Activated naive CD4-positive, alpha-beta T cell (primary cell): ENCODE measurements at places on chromosomes 2 and 18.

GRCh38 chr2:165634855-165635254 is 159.2 kb downstream of the GALNT3 start:
- DNase-seq, result no peak

DNA sequence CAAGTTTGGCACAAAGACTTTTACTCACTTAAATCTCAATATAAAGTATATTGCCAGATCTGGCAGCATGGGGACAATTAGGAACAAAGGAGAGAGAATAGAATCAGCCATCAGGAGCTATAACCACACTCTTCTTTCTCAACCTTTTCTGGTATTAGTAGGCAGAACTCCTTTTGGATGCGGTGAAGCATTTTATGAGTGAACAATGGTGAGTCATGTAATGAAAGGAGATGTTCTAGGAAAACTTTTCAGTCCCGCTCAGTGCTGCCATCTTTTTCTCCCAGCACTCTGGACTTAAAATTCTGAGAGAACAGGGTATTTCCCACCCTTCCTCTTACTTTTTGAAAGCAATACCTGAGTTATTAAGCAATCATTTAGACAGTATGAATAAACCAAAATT is 32.2 kb downstream of the PLEKHA3 start:
- DNase-seq, result no peak

DNA sequence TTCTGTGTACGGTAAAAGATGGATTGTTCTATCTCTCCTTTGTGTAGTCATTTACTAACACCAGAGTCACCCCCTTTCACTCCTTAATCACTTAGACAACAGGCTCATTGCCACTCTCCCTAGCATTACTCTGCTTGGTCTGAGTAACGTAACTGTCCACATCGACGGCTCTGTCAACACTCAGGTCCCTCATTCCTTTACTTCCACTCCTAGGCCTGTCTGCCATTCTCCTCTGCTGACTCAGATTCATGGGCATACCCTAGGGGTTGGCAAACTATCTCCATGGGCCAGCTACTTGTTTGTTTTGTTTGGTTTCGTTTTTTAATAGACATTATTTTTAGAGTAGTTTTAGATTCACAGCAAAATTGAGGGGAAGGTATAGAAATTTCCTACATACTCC is 243.9 kb downstream of the NR4A2 start:
- no peak for DNase-seq

DNA sequence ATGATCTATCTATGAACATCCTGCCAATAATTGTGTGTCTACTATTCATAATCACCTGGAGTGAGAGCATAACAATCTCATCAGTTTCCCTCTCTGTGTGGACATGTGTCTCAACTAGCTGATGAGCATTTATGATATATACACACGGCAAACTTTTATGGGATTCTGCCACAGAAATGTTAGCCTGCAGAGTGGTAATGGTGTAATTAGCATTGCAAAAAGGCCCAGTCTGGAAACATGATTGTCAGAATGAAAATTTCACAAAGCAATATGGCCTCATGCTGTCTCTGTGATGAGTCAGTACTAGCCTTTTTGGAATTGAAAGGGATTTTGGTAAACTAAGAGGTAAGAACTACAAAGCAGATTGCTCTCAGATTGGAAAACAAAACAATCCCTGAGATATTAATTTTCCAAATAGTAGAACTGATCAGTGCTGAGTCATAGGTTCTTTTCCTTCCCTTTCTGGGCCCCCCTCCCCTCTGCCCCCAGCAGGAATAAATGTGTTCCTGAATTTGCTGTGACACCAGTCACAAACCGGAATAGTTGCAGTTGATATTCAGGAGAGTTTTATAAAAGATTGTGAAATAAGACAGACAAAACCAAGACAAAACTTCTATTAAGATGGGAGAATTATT is 189.2 kb downstream of the OSR1 start:
- DNase-seq, result no peak

GRCh38 chr2:165886487-165887146 is 67.0 kb downstream of the TTC21B start:
- DNase-seq, result no peak

DNA sequence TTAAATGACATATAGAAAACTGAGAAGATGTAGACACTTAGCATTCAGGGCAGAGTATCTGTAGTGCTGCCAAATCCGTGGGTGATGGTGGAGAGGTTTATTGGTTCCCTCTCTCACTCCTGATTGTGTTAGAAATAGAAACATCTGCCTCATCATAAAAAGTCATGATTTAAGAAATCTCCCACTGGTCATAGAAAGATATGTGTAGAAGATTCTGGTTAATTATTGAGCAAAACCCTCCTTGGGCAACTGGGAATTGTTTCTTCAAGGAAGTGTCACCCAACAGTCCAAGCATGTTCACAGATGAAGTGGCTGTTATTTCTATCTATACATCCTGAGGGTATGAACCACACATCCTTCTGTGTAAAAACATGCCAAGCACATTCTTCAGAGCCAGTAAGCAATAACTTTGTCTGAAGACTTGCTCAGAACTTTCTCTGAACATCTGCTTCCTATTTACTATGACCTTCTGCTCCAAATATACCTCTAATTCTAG is 33.6 kb upstream of the CHRNA1 start:
- DNase-seq, result no peak

DNA sequence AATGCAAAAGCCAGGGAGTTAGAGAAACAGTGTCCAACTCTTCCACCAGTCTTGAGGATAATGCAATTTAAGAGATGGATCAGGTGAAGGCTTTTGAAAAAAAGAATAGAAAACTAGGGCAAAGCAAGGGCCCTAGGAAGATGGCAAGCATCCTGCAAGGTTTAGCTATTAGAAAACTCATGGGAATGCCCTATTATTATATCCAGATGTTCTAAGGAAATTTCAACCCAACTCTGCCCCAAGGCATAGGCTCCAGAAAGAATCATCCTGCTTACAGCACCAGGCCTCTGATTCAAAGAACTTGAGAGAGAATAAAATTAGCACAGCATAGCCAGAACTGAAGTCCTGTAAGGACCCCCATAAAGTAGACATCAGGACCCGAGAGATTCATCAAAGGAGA is 68.1 kb downstream of the EN1 start:
- DNase-seq, result no peak

DNA sequence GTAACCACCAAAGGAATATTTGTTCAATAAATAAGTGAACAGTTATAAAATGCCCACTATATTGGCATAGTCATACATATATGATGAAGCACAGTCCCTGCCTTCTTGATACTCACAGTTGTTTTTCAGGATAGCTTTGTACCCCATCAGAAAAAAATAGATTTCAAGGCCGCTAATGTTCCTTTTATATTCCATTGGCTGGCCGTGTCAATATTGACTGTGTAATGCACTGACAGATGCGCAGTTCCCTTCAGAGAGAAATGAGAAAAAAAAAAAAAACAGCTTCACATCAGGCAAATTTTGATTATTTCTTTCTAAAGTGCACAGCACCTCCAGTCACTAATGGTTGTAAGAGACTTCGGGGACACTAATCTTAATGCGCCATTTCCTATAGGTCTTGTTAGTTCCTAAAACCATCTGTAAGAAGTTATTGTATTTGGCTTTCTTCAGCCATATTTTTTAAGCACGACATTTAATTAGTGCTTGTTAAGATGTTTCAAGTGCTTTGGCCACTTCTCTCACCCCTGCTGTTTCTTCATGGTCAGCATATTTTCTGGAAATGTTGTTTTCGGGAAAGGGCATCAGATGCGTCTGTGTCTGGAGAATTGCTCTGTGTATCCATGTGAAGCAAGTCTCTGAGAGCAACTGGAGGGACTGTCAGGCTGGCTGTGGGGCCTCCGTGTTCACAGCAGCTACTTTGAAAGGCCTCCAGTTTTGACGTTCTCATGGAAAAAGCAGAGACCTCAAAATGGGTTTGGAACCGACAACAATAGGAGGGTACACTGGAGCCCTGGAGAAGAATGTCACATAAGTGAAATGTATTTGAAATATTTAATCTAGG is 378.3 kb downstream of the MTX2 start:
- DNase-seq, result no peak

- no peak for DNase-seq
These were observed 583.4 kb downstream of the ZEB2 start for GRCh38 chr2:143936538-143936847.

GRCh38 chr2:237411092-237411601 is 2.8 kb downstream of the COL6A3 start:
- DNase-seq, result no peak

- DNase-seq, result no peak
These were observed 138.7 kb downstream of the PTGR3 start for GRCh38 chr18:75070235-75070624.

- no peak for DNase-seq
These were observed 135.5 kb downstream of the UXS1 start for GRCh38 chr2:106058469-106059137.

DNA sequence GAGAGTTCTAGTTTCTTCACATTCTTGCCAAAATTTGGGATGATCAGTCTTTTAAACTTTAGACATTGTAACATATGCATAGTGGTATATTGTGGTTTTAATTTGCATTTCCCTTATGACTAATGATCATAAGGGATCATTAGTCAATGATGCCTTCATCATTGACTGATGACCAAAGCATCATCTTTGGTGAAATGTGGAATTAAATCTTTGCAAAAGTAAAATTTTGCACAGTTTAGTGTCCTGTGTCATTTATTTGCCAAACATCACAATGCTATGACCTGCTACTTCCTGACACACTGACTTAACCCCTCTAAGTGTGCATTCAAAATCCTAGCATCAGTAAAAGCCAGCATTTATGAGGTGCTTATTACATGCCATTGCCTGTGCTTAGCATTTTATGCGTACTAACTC is 58.9 kb upstream of the SLC1A4 start:
- DNase-seq, result no peak

DNA sequence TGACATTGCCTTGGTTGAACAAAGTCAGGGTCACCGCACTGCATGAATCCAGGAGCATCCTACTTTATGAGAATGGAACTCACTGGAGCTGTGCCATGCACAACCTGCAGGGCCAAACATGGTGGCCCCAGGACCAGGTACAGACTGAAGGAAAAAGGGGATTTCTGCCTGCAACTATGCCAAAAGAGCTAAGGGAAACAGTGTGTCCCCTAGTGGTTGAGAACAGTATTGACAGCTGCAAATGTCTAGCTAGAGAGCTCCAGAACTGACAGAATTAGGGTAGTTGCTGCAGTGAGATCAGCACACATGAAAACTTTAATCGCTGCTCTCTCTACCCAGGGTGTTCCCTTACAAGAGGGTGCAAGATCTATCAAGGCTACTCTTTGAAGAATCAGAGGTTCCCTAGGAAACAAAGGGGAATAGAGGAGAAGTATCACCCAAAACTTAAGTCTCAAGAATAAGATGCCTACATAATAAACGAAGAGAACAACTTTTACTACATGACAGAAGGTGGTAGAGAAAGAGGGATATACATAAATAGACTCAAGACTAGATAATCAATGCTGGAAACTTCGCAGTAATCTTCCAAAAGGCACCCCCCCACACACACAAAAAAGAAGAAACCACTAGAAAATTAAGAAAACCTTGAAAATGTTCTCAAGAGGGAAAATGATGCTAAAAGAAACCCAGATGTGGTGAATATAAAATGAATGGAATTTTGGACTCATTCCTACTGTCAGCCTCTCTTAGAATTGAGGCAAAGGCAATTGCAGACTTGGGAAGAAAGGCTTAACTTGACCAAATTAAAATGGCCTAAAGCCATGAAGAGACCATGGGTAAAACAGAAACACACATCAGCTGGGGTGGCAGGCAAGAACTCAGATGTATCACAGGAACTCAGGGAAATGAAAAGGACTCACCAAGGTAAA is 43.6 kb upstream of the IHH start:
- DNase-seq, result no peak

DNA sequence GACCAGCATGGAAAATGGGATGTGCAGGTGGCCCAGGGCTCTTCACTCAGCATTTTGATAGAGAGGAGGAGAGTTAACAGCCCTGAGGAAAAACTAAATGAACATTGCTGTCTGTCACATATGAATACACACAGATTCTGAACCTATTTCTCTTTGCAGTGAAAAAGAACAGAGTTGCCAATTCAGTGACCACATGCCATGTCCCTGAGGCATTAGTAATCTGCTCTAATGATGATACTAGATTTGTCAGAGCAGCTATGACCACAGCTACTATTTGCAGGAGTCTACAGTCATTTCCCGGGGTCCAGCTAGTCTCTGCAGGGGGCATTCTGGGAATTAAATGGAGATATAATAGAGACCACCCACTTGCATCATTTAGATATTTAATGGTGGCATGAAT is 267.6 kb downstream of the TMX3 start:
- DNase-seq, result no peak

- DNase-seq, result no peak
These were observed 38.5 kb downstream of the HK2 start for GRCh38 chr2:74872389-74872836.

GRCh38 chr18:51943281-51943680 is 396.7 kb upstream of the DCC start:
- DNase-seq, result no peak

- no peak for DNase-seq
These were observed 46.9 kb upstream of the KCNH7 start for GRCh38 chr2:162885281-162886070.

- no peak for DNase-seq
These were observed 16.4 kb upstream of the ZNF385B start for GRCh38 chr2:179877601-179878364.

GRCh38 chr2:74020702-74021406 is 36.1 kb downstream of the TET3 start:
- no peak for DNase-seq

- no peak for DNase-seq
These were observed 849 bp upstream of the VRK2 start for GRCh38 chr2:58045580-58046334.

DNA sequence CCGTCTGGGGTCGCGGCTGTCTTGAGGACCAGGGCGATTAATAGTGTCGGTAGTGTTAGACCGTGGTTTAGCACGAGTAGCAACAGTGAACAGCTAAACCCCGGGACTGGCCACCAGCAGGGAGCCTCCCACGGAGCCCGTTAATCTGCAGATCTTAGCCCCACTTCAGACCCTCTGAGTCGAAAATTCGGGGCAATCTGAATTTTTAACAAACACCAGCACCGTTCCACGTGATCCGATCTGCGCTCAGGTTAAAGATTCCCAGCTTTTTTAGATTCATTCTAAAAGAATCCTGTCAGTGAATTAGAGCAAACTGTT is 479 bp upstream of the ATP5F1A start:
- no peak for DNase-seq

- DNase-seq, result no peak
These were observed 55.2 kb upstream of the TRIB2 start for GRCh38 chr2:12661489-12661888.

DNA sequence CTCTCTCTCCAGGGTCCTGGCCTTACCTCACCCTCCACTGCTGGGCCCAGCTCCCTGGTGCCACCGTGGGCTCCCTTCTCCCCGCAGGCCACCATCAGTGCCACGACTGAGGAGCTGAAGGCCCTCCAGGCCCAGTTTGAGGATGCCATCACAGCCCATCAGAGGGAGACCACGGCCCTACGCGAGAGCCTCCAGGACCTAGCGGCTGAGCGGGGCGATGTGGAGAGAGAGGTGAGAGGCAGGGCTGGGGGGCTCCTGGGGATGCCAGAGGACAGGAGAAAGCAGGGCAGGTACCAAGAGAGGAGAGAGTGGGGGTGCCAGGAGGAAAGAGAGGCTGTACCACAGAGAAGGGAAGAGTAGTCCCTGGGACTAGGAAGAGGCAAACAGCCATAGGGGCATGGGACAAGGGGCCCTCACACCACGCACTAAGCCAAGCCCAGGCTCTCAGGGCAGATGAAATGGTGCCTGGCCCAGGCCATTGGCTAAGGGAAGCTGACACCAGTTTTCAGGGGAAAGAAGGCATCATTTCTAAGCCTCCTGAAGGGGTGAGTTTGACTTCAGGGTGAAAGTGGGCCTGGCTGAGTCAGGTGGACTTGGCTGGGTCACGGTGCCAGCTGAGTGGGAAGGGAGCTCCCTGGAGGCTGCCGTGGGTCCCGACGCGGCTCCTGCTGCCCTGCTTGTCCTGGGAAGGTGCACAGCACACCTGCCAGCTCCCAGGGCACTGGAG is 39.0 kb upstream of the SNED1 start:
- DNase-seq, result no peak
